ENCODE measurements at places on chromosomes 5 and 9.

DNA sequence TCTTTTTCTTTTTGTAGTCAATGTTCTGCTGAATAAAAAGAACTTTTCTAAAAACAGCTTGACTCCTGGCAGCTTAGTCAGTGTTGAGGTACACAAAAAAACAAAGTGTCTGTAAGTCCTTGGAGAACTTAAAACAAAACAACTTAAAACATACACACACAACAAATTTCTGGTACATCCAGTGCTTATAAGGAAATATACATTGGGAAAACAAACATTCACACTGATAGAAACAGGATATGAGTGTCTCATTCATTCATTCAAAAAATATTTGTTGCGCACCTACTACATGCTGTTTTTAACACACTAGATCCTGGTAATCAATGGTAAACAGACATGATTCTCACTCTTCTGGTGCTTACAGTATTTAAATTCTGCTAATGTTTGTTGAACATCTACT lies 27.4 kb upstream of the MEGF9 start:
- DNase-seq: no peak

GRCh38 chr5:62231576-62231975 lies 74.4 kb upstream of the KIF2A start:
- DNase-seq: no peak

DNA sequence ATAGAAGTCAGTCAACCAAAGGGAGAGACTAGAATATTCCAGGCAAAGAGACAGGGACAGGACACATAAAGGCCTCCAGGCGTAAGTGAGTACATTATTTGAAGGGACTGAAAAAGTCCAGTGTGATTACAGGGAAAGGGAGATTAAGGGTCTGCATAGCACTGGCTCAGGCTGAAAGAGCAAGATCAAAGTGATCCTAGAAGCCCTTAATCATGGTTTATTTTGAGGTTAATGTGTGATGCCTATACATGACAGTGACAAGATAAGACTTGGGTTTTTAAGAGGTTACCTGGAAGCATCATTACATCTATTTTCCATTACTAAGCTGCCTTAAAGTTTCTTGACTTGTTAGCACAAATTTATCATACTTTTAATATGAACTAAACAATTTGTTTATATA lies 25.8 kb downstream of the LMBRD2 start:
- no peak for DNase-seq

GRCh38 chr9:88196142-88196790 lies 58.0 kb upstream of the SPATA31C2 start:
- no peak for DNase-seq

DNA sequence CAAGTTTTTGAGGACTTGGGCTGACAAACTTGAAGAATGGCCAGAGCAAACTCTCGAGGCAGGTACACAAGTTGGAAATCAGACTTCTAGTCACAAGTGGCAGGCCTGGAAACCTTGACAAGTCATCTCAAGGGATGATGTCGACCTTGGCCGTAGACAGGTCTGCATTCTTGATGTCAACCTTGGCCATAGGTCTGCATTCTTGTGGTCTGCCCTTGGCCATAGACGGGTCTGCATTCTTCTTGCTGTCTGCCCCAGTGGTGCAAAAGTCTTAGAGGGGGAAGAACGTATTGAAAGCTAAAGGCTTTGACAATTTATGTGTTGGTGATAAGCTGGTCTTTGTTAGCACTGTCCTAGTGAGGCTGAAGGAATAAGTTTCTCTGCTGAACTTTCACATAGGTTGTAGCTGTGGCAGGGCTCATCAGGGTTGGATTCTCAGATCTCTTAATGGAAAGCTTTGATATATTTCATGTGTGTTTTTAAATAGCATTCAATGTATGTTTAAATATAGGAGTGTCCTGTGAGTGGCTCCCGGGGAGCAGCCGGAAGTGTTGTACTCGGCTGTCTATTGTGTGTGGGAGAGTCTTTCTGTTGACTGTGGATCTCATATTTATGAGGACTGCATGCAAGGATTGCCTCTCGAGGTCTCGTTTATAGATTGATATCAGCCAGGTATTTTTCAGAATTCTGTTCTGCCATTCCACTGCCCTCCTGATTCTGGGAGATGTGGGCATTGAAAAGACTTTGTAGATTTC lies 27.0 kb downstream of the SUB1 start:
- DNase-seq: peak; percentile 17

DNA sequence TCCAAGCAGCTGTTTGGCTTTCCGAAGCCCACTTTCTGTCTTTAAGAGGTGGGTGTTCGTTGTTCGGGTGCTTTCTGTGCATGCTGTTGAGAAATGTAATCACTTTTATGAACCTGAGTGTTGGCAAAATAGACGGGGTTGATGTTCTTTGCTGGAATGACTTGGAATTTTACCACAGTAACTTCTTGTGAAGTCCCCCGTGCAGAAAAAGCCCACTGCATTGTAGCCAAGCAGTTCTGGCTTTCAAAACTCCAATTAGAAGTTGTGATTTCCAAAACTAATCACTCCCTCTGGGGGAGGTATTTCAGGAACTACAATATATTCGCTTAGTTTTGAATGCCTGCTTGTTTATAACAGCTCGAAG lies 111.1 kb downstream of the PAM start:
- DNase-seq: no peak

DNA sequence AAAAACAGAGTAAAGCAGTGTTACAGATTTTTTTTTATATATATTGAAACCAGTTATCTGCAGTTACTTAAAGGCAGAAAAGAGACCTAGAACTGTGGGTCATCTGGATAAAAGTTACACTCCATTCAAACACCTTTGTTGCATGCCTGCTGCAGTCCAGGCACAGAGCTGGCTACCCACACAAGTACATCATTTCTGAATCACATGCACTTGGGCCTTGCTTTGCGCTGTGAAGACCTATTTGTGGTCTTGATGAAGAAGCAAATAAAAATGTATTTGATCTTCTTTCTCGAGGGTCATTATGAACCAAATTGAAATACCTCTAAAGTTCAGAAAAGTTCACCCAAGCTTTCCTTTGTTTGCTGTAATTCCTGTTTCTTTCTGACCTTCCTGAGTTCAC lies 503.0 kb upstream of the ZNF608 start:
- no peak for DNase-seq

DNA sequence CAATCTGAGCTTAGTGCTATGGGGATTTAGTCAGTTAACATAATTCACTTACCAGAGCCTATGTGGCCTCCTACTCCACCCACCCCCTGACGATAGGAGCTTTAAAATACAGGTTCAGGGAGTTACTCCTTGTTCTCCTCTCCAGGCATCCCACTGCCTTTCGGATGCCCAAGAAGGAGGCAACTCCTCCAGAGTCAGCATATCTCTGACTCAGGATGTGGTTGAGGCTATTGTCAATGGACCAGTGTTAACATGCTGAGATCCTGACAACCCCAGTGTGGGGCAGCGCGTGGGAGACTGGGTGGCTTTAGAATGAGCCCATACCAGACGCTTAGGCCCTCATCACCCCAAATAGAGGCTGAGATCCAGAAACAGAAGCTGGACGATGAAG lies 27.4 kb downstream of the BICD2 start:
- no peak for DNase-seq

DNA sequence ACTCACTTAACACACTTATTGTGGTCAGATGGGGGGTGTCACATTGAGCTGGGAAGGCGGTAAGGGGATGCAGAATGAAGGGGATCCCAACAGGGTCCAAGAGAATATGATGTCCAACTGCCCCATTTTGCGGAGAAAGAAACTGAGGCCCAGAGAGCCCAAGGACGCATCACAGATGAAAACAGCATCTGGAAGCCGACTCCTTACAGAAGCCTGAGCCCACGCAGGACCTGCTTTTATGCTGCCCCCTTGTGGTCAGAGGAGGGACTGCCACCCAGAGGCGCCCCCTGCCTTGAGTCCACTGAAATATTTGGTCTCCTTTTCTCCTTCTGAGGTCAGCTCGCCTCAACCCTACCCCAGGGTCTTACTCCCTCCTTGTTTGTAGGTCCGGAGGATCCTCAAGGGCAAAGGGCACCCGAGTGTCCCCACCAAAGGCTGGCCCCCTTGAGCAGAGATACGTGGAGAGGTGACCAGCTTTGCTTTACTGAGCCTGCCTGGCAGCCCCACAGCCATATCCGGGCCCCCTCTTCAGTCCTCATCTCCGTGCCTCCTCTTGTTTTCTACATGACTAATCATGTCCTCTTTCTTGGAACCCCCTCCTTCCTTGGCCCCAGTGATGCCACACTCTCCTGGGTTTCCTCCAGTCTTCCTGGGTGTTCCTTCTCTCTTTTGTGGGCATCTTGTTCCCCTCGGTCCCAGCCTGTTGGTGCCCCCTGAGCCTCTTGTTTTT lies 30.0 kb upstream of the TTLL11 start:
- DNase-seq: peak; percentile 62

GRCh38 chr5:16521521-16522483 lies 56.2 kb upstream of the ZNF622 start:
- DNase-seq: no peak

DNA sequence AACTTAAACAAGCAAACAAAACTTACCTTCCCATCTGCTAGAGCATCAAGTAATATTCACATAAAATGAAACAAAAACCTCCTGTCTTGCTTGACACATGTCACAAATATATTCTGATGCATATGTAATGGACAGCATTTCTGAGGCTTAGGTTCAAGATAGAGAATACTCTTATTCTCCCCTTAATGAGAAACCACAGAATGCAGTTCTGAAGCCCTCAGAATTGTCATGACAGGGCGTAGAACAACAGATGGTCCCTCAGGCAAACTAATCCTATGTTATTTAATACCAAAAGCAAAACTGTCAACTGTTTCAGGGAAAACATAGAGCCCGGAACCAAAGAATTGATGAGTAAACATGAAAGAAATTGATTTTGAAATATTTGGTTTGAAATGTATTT lies 229.9 kb upstream of the RIOK2 start:
- no peak for DNase-seq
